ENCODE measurements at places on chromosomes 4 and X.
A peak's percentile ranks its signal among the peaks of the same experiment; 100 is the strongest.

DNA sequence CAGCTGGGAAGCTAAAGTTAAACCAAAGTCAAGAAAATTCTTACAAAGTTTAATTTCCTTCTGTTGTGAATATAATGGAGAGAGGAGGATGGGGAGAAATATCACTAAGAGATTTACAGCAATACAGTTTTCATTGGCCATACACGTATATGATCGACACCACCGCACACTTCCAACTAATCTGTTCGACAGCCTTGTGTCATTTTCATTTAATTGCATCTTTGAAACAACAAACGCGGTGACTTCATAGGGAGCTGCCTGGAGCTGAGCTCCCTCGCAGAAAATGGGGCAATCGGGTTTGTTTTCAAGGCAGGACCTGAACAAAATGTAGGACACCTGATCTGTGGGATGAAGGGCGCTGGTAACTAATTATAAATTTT lies 1.3 kb downstream of the PTPN13 start:
- no peak for DNase-seq

DNA sequence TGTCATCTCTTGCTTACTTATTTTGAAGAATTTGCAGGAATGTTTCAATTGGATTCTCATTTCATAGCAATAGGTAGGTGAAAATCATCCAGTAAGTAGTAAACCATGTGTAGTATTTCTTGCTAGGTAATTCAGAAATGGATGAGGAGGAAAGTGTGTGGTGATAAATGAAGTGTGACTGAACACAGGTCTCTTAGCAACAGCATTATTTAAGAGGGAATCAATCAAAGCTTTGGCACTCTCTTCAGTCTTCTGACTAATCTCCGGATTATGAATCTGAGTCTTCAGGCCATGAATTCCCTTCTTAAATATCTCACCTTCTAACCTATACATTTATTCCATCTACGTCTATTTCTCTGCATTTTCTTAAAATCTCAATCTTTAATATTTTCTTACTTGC lies 55.8 kb upstream of the ARHGAP24 start:
- DNase-seq, result no peak

DNA sequence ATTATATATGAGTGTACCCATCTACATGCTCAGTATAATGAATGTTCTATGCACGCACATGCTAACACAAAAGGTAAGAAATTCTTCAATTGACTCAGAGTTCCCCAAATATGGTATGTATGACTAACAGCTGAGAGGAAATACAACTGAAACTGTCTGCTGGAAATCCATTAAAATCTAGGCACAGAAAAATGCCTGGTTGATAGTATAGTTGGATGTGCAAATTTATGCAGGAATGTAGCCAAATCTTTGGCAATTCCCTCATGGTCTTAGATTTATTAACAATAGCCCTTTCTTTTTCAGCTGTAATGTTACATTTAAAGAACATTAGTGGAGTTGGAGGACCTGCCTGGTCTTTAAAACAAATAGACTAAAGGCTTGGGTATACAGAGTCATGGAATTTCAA lies 5.5 kb downstream of the CAMK2D start:
- DNase-seq, result no peak

- no peak for DNase-seq
These were observed 407.4 kb upstream of the AADAT start for GRCh38 chr4:170497112-170497511.

DNA sequence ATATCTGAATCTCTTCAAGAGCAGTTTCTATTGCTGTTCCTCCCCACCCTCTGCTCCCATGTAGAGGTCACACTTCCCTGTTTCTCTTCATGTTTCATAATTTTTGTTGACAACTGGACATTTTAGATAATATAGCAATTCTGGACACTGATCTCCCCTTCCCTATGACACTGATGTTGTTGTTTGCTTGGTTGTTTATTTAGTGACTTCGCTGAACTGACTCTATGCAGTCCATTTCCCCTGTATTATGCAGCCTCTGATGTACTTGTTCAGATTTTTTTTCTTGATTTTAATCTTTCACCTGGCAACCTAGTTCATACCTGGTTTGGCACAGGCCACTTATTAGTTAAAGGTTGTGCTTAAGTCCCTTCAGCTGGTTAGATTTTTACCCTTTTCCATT lies 29.2 kb downstream of the CLDN2 start:
- DNase-seq, result no peak

DNA sequence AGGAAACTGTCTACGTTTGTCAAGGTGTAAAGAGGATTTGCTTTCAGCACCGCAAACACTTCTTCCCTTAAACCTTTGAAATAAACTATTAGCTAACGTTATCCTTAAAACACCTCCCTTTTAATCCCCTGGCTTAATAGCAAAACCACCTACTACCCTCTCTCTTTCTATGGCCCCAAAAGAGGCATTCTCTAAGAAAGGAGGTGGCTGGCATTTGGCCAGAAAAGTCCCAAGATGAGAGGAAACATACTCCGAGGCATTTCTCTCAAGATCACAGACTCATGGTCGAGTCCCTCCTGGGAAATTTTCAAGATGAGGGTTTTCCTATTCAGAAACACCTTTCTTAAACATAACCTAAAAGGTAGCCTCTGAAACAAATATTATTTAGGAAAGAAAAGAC lies 60.6 kb upstream of the VCX3B start:
- DNase-seq, result no peak

GRCh38 chr4:14289708-14290107 lies 662.2 kb upstream of the BOD1L1 start:
- no peak for DNase-seq

- no peak for DNase-seq
These were observed 52.5 kb downstream of the CASP3 start for GRCh38 chr4:184596617-184597185.

- DNase-seq, result no peak
These were observed 236.7 kb downstream of the SLC7A11 start for GRCh38 chr4:138005486-138005885.

DNA sequence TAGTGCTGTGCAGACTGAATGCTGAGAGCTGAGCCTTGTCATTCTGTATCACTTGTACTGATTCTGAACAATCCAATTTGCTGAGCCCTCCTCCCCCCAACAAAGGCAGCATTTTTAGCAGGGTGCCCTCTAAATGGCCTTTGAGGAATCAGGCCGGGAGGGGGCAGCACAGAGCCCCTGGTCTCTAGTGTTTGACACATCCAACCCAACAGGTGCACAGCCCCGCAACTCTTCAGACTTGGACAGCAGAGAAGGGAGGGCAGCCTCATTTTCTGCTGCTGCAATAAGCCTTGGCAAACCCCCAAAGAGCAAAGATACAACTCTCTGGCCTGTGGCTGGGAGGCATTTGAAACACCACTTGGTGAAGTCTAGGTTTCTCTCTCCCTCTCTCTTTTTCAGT lies 3.4 kb downstream of the ATP1B4 start:
- peak; percentile 25 for DNase-seq

- no peak for DNase-seq
These were observed 516.0 kb downstream of the CCSER1 start for GRCh38 chr4:90643156-90643555.

- no peak for DNase-seq
These were observed 211.7 kb downstream of the SLC4A4 start for GRCh38 chr4:71550220-71551165.

DNA sequence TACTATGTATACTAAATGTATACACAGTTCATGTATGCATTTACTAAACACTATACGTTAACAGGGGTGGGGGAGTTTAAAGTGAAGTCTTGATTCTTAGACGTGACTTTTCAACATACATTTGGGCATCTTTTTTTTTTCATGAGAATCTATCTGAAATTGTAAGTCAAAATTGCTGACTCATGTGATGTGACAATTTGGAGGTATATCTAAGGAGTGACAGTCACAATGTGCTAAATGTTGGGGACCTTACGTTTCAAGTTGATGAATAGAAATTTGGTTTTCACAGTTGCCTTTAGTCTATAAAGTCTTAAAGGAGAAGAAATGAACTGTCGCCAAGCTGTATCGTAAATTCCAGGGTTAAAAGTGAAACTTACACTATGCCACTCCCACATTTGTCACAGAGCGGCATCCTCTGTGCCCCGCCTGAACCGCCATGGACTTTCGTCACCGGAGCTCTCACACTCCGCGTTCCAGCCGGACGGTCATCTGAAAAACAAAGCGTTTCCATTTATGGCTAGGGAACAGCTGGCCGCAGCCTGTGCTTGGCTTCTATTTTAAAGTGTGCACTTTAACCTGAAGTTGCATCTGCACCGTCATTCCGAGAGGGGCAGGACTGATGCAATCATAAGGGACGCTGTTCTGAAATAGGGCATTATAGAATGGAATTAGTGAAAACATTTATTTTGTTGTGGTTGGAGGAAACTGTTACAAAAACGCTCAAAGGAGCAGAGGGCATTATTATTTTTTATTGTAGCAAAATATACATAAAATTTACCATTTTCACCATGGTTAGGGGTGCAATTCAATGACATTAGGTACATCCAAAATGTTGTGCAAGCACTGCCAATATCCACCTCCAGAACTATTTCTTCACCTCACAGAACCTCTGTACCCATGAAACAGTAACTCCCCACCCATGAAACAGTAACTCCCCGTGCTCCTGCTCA lies 30.9 kb downstream of the PDLIM3 start:
- no peak for DNase-seq

DNA sequence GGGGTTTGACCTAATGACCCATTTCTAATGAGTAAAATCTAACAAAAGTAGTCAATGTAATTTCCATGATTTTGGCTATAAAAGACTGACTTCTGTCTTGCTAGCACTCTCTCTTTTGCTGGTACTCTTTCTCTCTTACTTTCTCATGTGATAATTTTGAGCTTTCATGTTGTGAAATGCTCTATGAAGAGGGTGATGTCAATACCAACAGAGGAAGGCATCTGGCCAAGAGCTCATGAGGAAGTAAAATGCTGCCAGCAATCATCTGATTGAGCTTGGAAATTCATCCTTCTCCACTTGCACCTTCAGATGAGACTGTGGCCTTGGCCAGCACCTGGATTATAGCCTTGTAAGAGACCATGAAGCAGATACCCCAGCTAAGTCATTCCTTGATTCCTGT lies 347.7 kb downstream of the HS3ST1 start:
- DNase-seq, result no peak

DNA sequence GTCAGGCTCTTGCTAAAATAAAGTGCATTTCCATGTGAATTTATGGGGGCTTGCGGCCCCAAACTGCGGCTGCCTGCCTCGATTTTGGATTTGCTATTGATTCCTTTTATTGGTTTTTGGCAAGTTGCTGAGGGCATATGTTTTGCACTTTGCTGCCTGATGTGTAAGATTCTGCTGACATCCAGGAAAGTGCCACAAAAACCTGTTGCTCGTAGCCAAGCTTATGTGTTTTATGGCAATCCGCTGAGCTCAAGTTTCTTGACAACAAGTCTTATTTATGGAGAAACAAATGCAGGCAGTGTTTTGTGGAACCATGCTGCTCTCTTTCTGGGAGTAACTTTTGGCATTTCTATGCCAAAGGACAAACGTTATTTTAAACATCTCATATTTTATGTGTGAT lies 97.3 kb upstream of the DDIT4L start:
- DNase-seq, result no peak

GRCh38 chr4:8544282-8544681 lies 35.9 kb upstream of the GPR78 start:
- DNase-seq, result no peak

- DNase-seq, result peak; percentile 53
These were observed 6.0 kb downstream of the HMGN5 start for GRCh38 chrX:81195712-81196111.

DNA sequence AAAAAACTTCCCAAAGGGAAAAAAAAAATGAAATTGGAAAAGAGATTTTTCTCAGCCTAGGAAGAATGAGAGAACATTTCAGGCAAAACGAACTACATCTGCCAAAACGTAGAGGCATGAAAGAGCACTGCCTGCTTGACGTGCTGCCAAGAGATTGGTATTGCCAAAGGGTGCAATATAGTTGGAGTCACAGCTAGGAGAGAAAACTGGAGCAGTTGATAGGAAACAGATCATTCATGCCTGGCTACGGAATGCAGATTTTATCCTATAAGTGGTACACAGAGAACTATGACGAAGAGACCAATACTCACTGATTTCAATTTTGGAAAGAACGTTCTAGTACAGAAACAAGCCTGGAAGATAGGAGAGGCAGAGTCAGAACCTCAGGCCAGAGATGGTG lies 68.4 kb upstream of the IQCM start:
- no peak for DNase-seq

DNA sequence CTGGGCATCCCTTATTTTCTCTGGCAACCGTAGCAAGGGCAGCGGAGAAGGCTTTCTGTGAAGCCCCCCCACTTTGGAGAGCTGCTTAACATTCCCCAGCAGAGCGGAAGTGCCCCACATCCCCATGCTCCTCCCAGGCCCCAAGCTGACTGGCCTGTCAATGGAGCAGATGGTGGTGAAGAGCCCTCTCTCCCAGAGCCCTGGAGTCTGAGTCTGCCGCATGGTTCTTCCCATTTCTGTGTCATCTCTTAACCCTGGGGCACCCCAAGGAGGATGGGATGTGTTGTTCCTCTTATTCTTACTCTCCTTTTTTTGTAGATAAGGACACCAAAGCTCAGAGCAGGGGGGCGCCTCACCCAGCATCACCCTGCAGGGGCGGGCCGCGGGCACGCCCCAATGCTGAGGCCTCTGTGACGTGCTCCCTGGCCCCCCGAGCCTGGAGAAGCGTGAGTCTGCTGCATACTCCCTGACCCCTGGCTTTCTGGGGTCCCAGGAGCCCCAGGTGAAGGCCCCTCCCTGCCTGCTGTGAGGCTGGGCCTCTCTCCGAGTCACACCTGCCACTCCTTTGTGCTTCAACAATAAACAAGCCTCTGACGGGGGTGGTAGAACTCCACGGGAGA lies 35.9 kb downstream of the ADRA2C start:
- no peak for DNase-seq

GRCh38 chr4:186021461-186022167 lies 47.3 kb upstream of the TLR3 start:
- no peak for DNase-seq

DNA sequence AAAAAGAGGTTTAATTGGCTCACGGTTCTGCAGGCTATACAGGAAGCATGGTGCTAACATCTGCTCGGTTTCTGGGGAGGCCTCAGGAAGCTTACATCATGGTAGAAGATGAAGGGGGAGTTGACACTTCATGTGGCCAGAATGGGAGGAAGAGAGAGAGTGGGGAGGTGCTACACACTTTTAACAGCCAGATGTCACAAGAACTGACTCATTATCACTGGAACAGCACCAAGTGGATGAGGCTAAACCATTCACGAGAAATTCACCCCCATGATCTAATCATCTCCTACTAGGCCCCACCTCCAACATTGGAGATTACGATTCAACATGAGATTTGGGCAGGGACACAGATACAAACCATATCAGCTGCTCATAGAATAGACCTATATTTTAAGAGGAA lies 255.8 kb downstream of the OPHN1 start:
- DNase-seq, result no peak

GRCh38 chrX:118225711-118226428 lies 109.3 kb upstream of the KLHL13 start:
- DNase-seq, result no peak

DNA sequence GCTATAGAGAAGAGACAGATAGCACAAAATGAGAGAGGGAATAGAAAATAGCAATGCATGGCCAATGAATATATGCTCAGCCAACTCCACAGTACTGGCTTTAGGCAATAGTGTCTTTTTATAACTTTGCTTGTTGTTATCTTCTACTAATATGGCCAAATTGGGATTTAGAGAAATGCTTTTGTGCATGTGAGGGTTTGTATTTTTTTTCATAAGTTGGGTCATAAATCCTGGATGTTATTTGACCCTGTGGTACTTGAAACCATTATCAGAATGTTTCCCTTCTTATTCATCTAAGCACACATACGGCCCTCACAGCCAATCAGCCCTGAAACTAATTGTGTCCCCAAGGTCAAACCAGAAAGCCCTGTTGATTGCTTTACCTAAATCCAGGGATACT lies 35.2 kb upstream of the LPAR4 start:
- no peak for DNase-seq
